Esophagus mucosa (tissue), 1 donor: ENCODE measurements at places on chromosomes 7 and 10. TPM values are rescaled to one million over a fixed set of nuclear protein-coding genes. Genes with fewer than 3 reads are reported as not detected.

GRCh38 chr7:94183289-94183749, 179.2 kb upstream of the BET1 start:
- ATAC-seq: peak; percentile 57

DNA sequence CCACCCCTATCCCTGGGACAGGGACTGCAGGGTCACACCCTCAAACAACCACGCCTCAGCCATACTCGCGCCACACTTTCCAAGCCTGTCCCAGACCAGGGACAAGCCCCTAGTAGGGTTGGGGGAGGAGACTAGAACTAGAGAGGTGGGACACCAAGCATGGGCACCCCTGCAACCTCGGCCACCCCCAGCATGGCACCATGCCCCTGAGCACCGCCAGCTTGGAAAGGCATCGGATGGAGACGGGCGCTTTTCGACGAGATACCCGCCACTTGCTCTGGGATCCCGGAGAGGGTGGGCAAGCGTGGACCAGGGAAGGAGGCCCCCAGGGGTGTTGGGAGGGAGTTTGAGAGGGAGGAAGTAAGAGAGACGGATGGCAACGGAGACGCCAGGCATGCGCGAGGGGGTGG, 13.1 kb upstream of the KMT2E start:
- no peak for ATAC-seq

GRCh38 chr7:43004082-43004481, 71.9 kb downstream of the MRPL32 start:
- no peak for ATAC-seq

GRCh38 chr10:74419958-74420375, 268.9 kb downstream of the ADK start:
- ATAC-seq: no peak

DNA sequence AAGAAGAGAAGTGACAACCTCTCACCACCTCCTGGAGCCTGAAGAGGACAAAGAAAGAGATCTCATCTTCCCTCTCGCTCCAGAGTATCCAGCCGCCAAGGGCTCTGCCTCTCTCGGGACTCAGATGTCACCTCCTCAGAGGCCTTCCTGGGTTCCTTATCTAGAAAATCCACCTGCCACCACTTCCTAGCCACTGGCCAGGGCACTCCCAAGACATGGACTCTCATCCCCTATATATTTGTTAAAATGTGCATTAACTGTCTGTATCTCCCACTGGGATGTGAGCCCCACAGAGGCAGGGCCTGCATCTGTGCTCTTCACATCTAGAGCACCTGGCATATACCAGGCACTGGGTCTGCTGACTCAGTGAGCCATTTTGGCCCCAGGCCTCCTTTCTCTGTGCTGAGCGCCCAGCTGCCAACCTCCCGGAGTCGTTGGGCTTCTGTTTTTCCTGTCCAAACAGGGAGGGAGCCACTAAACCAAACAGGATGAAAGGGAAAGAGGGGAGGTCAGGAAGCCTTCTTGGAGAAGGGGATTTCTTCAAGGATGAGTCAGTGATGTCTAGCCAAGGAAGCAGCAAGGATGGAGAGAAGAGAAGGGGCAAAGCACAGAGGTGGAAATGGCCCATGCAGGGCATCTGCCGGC, 58.9 kb downstream of the KCNMA1 start:
- no peak for ATAC-seq

The ZNF273 gene
- 6.0 TPM for total RNA-seq

The PLXDC2 gene
- total RNA-seq: 24.3 TPM
